ENCODE measurements at places on chromosomes 5 and 9.

DNA sequence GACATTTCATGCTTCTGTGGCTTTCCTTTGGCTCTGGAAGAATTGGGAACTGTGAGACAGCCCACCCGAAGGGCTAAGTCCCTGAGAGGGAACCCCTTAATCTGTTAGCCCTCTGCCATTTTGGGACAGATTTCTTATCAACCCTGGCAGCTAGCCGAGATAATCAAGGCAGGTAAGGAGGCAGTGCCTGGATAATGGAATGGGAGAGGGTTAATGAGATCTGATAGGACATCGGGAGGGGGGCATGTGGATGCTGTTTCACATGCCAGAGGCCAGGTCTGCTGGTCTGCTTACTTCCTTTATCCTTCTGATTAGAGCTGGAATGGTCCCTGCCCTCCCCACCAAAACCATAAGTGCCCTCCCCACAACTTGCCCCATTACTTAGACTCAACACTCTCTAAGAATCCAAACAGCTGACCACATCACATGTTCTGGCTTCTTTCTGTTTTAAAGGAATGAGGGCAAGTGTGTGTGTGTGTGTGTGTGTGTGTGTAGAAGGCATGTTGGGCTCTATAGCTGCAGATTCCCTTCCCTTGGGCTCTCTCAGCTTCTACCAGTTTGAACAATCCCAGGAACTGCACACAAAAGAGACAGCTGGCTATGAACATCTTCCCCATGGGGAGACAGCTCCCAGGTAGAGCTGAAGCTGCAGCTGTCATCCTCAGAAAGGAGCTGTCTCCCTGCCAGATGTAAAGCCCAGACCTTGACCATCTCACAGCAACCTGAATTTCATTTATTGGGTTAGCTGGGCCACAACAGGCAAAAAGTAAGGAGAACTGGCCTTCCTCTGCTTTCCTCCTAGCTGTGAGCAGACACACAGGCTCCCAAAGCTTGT, 221.3 kb downstream of the PIK3R1 start:
- no peak for DNase-seq

GRCh38 chr5:161387121-161387520, 159.4 kb downstream of the GABRB2 start:
- DNase-seq, result no peak

DNA sequence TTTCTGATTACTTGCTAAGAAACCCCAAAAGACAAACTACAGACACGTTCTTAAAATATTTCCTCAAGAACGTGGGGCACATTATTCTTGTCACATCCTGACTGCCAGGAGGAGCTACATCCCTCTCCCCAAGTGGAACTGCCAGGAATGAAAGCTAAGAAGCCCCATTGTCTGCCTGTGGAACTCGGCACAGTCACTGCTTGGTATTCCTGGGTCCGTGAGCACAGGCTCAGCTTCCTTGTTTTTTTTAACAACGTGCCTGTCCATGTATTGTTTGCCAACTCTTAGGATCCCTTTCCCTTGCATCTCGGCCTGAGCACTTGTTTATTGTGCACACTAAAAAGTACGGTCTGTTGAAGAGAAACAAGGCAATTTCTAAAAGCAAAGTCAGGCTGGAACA, 47.0 kb upstream of the SELENOP start:
- no peak for DNase-seq

GRCh38 chr9:17963498-17963897, 384.6 kb downstream of the SH3GL2 start:
- DNase-seq, result no peak

DNA sequence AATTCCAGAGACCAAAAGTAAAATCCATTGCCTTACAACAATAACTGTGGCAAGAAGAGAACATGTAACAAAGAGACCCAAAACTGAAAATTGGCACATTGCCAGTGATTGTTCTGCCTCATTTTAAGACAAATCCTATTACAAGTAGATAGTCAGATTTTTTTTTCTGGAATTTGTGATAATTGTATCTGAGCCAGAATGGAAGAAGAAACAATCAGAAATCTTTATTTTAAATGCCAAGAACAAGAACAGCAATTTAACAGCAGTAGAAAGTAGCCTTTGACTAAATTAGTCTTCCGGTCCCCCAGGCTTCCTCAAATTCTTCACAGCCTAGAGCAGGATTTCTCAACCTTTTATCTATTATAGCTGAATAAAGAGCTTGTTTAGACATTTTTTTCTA, 106.7 kb upstream of the PTPN3 start:
- peak; percentile 11 for DNase-seq

Data from NCI-H1417 (cell line).